ENCODE measurements at places on chromosomes 11 and 22.

GRCh38 chr22:16789860-16790493, 35.2 kb downstream of the XKR3 start:
- no peak for DNase-seq

GRCh38 chr22:28620244-28620922, 59.3 kb downstream of the TTC28 start:
- DNase-seq = no peak

DNA sequence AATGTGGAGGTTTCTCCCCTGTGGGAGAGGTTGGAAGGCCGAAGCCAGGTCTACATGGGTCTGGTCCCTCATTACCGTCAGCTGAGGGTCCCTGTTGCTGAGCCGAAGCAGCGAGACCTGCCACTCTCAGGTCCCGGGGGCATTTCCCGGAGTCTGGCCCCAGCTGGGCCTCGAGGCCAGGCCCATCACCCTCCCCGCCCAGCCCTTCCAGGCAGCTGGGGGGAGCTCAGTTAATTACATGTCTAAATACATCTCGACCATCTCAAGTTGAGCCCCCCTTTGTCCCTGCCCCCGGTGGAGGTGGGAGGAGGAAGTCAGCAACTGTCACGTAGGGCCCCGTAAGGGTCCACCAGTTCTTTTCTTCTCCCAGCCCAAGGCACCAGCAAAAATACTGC, 3.6 kb downstream of the CDKN1C start:
- no peak for DNase-seq

DNA sequence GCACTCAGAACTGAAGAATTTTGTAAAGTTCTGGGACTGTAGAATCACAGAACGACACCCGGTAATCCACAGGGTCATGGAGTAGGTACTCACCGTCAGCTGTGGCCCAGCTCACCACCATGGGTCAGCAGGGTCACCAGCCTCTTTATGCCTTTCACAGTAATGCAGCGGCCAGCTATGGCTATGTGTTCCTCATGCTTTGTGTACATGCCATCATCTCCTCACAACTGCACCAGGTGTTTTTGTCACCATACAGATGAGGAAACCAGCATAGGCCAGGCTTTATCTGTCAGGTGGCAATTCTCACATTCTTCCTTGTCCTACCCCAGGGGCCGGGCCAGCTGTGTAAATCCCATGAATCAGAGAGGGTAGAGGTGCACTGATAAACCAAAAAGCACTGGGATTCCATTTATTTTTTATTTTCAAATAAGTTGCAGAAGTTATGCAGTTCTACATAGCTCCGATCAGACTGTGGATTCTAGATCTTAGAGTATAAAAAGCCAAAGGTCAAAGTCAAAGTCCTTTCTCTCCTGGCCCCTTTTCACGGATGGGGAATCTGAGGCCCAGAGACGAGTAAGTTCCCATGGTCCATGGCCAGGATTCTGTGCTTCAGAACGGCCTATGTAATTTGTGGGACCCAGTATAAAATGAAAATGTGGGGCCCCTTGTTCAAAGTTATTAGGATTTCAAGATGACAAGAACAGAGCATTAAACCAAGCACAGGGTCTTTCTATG, 17.5 kb downstream of the TSKU start:
- no peak for DNase-seq

DNA sequence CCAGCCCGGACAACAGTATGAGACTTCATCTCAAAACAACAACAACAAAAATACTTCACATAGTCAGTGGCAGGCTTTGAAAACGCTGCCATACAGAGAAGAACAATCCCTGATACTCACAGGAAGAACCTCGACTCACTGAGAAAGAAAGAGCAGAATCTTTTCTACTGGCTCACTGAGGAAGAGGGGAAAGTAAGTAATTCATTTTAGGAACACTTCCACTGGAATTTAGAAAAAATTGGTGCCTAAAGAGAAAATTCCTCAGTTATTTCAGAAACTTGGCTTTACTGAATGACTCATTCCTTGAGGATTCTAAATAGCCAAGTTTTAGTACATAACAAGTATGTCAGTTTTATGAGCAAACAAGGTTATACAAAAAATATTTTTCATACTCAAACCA, 12.3 kb downstream of the NARS2 start:
- no peak for DNase-seq

DNA sequence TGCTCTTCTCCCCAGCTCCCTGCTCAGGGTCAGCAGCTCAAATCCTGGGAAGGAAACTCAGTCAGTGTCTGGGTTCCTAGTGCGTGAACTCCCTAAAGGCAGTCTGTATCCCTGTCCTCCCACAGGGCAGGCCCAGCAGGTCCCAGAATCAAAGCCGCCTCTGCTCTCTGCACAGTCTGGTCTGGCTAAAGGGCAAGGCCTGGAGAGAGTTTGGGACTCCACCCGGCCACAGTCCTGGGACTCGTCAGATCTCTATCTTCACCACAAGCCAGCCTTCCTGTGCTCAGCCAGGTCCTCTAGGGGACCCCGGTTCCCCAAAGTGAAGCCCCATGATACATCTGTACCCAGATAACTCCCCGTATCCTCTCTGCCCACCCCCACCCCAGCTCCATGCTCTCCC, 56.2 kb upstream of the CSNK2A3 start:
- no peak for DNase-seq
